ENCODE measurements at places on chromosomes 11 and 22.

DNA sequence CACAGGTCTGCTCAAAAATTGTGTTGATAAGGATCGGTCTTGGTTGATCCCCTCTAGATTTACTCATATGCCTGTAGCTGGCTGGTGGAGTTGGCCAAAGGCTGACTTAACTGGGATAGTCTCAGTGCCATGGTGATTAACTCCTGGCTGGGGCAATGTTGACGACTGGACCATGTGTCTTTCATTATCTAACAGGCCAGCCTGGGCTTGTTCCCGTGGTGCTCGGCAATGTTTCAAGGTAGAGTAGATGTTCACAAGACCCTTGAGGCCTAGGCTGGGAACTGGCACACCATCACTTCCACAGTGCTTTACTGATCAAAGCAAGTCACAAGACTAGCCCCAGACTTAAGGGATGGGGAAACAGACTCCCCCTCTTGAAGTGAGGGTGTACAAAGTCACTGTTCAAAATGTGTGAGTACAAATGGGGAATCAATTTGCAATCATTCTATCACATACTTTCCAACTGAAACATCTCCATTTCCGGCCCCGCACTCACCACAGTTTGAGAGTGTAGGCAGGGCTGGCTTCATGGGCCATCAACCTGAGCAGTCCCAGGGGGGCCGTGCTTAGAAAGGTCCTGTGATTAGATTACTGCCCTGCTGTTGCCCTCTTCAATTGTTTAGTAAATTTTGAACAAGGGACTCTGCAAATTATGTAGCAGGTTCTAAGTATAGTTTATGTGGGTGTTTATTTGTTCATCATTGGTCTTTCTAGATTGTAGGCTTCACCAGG lies 240.8 kb downstream of the NELL1 start:
- no peak for DNase-seq

DNA sequence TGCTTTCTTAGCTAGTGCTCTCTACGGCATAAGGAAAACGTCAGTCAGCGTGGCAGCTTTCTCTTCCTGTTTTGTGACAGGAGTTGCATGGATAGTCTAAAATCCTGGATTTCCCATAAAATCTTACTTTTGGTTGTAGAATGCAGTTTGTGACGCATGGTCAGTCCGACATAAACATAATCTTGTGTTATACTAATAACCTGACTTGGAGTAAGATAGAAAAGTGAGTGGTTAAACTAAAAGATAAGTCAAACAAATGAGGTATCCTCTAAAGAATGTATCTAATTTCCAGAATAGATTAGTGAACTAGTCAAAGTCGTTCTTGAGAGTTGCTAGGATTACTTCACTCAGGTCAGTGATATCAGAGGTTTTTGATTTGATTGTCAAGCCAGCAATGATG lies 157.6 kb downstream of the PGR start:
- DNase-seq: no peak

- peak; percentile 67 for DNase-seq
These were observed 11.7 kb downstream of the RASD2 start for GRCh38 chr22:35552196-35552842.

DNA sequence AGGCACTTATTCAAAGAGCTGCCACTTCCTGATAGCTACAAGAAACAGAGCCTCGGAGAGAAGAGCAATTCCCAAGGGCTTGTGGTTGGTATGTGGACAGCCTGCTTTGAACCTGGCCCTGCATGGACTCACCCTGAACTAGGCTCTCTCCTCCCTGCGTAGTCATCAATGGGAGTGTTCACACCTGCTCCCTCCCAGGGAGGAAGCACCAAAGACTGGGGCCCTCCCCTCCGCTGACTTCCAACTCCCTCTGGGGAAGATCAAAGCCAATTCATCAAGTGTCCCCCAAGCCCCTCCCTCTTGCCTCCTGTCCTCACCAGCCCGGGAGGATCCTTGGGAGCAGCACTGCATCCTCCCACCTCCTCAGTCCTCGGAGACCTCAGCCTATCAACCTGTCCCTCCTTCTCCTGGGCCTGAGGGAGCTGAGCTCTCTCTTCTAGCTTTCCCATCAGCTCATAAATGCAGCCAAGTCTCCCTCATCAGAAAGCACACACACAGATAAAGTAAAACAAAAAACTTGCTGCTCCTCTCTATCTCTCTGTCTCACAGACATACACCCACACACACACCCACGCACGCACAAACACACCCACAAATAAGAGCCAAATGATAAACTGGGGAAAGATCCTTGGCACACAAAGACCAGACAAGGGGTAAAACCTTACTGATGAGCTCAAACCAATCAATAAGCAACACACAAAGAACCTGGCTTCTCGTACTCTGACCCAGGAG lies 3.3 kb downstream of the A4GALT start:
- DNase-seq: no peak

DNA sequence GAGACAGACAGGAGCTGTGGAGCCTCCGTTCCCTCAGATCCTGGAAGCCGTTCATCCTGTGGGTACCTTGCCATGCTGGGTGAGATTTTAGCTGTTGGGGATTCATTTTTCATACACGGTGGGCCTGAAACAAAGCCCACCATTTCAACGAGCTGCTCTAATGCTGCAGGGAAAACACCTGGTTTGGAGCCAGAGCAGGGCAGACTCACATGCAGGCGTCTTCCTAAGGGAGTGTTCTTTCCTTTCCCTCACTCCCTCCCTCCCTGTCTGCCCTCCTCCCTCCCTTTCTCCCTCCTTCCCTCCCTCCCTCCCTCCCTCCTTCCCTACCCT lies 52.5 kb downstream of the CD6 start:
- DNase-seq: no peak

GRCh38 chr22:28808716-28809355 lies 8.5 kb upstream of the XBP1 start:
- DNase-seq: no peak

DNA sequence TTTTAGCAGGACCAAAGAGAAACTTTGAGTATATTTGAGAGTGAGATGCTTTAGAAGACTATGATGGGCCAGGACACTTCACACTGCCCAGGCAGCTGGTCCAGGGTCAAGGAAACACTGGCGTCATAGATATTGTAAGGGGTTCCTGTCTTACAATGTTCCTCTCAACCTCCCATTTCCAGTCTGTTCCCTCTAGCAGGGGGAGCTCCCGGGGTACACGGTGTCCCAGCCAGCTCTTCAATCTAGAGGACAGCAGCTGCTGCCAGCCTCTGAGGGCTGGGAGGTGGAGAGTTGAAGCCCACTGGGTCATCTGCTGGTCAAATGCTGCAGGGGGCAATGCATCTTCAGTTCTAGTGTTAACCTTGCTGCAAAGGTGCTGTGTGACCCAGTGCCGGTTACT lies 40.7 kb upstream of the TIMP3 start:
- no peak for DNase-seq

DNA sequence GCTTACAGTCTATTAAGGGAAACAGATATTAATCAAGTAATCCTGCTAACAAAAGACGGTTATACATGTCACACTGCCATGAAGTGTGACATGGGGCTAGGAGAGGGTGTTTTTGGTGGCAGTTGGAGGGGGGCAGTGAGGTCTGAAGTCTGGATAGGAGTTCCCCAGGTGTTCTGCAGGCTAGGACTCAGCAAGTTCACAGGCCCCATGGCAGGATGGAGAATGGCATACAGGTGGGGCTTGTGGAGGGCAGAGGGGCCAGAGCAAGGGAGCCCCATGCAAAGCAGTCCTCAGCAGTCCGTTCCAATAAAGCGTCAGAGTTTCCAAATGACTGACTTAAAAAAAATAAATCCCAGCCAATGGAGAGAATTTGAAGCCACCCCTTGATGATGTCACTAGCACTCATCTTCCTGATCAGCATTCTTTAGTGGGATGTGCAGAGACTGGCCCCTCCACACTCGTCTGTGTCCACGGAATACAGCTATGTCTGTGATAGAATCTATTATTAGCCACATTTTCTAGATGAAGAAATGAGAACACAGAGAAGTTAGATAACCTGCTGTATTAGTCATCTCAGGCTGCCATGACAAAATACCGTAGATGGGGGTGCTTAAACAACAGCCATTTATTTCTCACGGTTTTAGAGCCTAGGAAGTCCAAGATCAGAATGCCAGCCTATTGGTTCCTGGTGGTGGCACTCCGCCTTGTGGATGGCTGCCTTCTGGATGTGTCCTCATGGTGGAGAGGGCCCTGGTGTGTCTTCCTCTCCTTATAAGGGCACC lies 32.6 kb downstream of the PRDM11 start:
- no peak for DNase-seq

GRCh38 chr22:32353292-32353691 lies 4.4 kb upstream of the RFPL3 start:
- no peak for DNase-seq

- no peak for DNase-seq
These were observed 182.5 kb downstream of the TTC28 start for GRCh38 chr22:28497188-28497587.

DNA sequence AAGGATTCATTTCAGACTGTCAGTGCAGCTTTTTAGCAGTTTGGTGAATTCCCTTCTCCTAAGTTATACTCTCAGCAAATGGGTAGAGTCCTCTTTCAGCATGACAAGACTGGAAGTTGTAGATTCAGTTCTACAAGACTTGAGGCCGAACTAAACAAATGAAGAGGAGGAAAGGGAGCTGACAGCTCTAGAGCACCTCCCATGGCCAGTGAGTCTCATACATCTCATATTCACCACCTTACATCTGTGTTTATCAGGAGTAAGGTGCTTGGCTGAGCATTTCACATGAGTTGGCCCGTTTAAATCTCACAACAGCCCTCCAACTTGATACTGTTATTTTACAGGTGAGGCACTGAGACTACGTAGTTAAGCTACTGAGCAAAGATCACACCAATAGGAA lies 30.4 kb downstream of the SEZ6L start:
- no peak for DNase-seq

DNA sequence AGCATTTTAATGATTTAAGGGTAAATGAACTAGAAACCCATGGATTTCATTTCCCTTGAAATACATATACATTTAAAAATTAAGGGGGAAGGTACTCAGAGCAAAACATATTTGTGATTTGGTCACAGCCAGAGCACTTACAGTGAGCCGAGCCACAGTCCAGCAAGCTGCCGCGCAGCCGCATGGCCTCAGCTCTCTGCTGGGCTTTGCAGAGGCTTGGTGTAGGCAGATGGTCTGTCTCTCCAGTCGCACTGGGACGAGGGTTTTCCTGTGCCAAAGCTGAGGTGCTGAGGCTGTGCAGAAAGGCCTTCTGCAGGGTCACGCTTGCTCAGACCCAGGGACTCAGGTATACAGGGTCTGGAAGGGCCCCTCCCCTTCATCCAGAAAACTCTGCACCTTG lies 367.3 kb downstream of the OPCML start:
- DNase-seq: no peak

GRCh38 chr11:31326470-31327148 lies 42.9 kb downstream of the DCDC1 start:
- no peak for DNase-seq

DNA sequence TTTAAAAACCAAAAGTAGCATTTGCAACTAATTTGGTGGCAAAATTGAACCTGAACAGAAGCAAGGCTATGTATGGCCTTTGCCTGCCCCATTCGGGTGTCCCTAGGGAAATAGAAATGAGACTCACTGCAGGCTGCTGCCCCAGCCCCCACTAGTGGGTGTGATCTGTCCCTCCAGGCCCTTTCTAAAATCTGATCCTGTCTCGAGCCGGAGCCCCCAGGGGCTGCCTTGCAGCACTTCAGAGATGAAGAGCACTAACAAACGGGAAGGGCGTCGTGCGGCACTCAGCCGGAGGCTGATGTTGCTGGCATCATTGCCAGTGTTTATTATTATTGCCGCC lies 43.2 kb downstream of the CD82 start:
- DNase-seq: no peak

GRCh38 chr11:75269896-75270295 lies 29.3 kb downstream of the TPBGL start:
- DNase-seq: no peak

GRCh38 chr11:50098186-50098725 lies 65.6 kb downstream of the OR4C45 start:
- DNase-seq: no peak

DNA sequence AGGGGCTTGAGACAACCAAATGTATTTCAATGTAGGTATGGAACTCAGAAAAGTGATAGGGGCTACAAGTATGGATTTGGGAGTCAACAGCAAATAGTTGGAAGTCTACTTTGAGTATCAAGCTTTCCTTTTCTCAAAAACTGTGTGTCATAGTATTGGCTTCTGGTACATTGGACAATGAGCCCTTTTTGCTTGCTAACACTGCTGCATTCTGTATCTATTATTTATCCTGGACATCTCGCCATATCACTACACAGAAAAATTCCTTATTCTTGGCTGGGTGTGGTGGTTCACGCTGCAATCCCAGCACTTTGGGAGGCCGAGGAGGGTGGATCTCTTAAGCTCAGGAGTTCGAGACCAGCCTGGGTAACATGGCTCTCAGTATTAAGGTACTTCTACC lies 18.4 kb downstream of the CYP2R1 start:
- no peak for DNase-seq

DNA sequence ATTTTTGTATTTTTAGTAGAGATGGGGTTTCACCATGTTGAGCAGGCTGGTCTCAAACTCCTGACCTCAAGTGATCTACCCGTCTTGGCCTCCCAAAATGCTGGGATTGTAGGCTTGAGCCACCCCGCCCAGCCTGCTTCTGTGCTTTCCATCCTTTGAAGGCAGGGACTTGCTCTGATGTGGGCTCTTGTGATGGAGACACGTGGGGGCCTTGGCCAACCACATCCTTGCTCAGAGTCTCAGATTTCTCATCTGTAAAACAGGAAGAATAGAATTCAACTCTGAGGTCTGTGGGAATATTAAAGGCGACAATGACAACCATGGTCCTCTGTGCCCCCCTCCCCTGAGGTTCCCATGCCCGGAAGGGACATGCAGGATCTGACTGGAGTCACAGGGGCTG lies 3.8 kb upstream of the GGA1 start:
- no peak for DNase-seq

DNA sequence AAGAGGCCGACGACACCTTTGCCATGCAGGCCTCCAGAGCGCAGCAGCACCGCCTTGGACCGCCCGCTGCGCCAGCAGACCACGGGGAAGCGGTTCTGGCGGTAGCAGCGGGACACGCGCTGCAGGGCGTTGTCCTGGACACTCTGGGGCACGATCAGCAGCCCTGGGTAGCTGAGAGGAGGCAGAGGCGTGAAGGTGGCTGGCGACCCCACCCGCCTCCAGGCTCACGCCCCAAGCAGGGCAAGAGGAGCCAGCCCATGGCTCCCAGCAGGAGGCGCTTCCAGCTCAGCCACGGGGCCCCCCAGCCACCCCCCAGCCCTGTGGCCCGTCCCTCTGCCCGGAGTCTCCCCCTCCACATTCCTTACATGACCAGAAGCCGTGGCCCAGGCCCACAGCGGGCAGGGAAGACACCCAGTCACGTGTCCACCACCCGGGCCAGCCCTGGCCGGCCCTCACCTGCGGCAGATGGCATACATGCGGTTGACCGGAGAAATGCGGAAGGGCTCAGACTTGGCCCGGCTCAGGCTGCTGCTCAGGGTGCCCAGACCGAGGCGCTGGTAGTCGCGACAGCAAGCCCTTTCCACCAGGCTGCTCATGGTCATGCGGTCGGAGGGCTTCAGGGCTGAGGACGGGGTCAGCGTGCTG lies 15.2 kb downstream of the SBF1 start:
- no peak for DNase-seq

DNA sequence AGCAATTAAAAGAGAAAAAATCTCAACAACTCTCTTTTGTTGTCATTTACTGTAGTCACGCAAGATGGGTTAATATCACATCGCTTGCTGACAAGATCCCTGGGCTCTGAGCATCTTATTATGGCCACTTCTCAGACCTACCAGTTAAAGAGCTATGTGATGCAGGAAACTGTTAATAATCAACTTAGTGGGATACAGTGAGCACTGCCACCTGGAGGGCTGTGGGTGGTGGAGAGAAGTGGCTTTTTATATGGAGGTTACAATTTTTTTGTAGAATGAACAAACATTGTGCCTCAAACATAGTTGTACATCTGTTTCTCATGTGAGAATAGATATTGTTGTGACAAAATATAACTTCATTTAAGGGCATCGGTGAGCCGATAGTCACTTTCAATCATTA lies 181.0 kb downstream of the TENM4 start:
- no peak for DNase-seq

All from stimulated activated CD4-positive, alpha-beta T cell treated with anti-CD3 and anti-CD28 coated beads, TNF-alpha, amount 100 ng/mL, for 4 hours (primary cell).